AML-193 (cell line): ENCODE measurements at places on chromosomes 5 and 9.

- no peak for DNase-seq
Observed at GRCh38 chr5:126265917-126266316, 157.3 kb upstream of the GRAMD2B start.

- DNase-seq = no peak
Observed at GRCh38 chr9:38251036-38251860, 141.3 kb upstream of the ALDH1B1 start.

- DNase-seq = no peak
Observed at GRCh38 chr5:159877894-159878448, 38.3 kb upstream of the ADRA1B start.

DNA sequence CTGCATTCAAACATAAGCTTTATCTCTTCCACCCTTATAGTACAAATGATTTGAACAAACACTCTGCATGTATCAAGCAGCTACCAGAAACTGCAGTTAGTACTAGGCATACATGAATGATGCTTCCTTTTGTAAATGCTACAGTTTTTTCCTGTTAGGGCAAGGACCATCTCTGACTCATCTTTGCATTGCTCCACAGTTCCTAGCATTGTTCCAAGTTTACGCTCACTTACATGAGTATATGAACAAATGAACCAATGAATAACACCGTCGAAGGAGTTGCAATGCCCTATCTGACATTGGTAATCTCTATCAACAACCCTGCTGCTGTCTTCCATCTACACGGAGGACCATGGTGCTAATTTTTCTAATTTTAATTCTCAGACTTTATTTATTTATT lies 2.1 kb upstream of the ALDH7A1 start:
- no peak for DNase-seq
